ENCODE measurements at places on chromosomes 2 and 18. TPM values are rescaled to one million over a fixed set of nuclear protein-coding genes. Genes with fewer than 3 reads are reported as not detected.

The CNGA3 gene
- total RNA-seq, result not detected

The LYPD6B gene
- total RNA-seq, result not detected

The PLCD4 gene
- total RNA-seq, result 9.6 TPM

The CACNB4 gene
- total RNA-seq, result under 0.01 TPM

The CFAP221 gene
- total RNA-seq, result not detected

The SH2D6 gene
- not detected for total RNA-seq

The MTCL1 gene
- 9.7 TPM for total RNA-seq

The HOXD4 gene
- under 0.01 TPM for total RNA-seq

The RNF103 gene
- total RNA-seq, result 18.9 TPM

The HOXD13 gene
- total RNA-seq, result not detected
